ENCODE measurements at places on chromosomes 4 and X.
A peak's percentile ranks its signal among the peaks of the same experiment; 100 is the strongest.

- DNase-seq: no peak
These were observed 982 bp downstream of the PDLIM5 start for GRCh38 chr4:94452476-94453371.

GRCh38 chrX:101550362-101550750 lies at the start of gene ARMCX1:
Gene ARMCX1 (plus strand): TSS chrX:101550547. CDS start chrX:101552931, 2,384 bp downstream.
- peak; percentile 2 for DNase-seq

DNA sequence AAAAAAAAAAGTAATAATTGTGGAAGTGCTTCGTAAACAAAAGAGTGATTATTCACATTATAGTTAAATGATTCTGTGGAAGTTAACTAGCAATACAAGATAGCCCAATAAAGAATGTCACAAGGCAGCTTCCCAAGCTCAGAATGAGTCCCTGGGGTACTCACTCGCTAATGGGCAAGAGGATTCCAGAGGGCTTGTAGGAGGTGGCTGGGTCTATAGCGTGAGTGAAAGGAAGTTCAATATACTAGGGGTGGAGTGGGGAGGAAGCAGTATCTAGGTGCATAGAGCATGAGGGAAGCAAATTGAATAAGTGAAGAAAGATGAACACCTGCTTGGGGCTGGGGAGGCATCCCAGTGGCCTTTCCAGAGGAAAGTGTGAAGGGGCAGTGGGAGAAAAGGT lies 42.5 kb downstream of the RTL5 start:
- DNase-seq: no peak

GRCh38 chrX:153701706-153702105 lies 14.0 kb downstream of the SLC6A8 start:
- DNase-seq: no peak

GRCh38 chrX:12985331-12985730 lies 10.4 kb downstream of the TMSB4X start:
- DNase-seq: no peak

- DNase-seq: no peak
These were observed 55.2 kb downstream of the RTL3 start for GRCh38 chrX:78603908-78604307.

DNA sequence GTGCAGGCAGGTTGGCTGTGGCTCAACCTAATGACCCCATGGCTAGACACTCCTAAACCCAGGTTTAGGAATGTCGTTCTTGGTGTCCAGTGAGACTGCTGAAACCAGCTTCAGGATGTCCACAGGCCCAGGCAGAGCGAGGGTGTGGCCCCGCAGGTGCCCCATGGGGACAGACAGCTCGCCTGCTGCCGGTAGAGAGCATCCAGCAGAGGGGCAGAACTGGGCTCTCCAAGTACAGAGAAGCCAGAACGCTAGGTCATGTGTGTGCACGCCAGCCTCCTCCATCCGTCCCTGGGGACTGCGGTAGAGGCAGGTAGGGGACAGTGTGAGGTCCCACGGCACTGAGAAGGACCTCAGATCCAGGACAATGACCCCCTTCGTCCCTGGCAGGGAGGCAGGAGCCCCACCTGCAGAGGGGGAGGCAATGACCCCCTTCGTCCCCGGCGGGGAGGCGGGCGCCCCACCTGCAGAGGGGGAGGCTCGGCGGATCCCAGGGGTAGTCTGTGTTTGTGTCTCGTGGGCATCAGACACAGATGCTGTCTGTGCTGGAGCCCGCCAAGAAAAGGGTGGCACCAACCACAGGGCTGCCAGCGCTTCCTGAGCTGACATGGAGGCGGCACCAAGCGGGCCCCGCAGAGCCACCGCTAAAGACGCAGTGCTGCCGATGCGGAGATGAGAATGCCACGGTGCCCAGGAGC lies 118.4 kb downstream of the FAM53A start:
- DNase-seq: no peak

- no peak for DNase-seq
These were observed 122.9 kb downstream of the UBE2NL start for GRCh38 chrX:144006811-144007210.

DNA sequence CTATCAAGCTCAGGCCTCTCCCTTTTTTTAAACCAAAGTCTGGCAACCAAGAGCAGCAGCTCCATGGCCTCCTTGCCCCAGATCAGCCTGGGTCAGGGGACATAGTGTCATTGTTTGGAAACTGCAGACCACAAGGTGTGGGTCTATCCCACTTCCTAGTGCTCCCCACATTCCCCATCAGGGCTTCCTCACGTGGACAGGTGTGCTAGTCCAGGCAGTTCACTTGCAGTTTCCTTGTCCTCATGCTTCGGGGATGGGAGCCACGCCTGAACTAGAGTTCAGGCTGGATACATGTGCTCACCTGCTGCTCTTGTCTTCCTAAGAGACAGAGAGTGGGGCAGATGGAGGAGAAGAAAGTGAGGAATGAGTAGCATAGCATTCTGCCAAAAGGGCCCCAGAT lies 21.5 kb downstream of the SLC34A2 start:
- DNase-seq: no peak

DNA sequence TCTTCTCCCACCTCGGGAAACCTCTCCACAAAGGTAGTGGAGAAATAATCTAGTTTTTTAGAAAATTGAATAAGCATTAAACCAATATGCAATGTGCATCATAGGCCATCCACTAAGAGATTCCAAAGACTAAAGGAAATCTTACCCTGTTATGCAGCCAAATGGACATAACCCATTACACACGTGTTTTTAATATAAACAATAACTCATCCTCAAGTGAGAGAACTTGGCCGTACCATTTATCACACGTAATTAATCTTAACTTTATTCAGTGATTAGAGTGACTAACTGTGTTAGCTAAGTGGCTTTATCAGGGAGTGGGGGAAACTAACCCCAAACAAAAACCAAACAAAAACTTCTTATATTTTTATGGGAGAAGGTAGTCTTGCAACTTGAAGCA lies 57.8 kb downstream of the AFM start:
- DNase-seq: no peak

- DNase-seq: no peak
These were observed 10.3 kb downstream of the AFAP1 start for GRCh38 chr4:7929118-7929951.

DNA sequence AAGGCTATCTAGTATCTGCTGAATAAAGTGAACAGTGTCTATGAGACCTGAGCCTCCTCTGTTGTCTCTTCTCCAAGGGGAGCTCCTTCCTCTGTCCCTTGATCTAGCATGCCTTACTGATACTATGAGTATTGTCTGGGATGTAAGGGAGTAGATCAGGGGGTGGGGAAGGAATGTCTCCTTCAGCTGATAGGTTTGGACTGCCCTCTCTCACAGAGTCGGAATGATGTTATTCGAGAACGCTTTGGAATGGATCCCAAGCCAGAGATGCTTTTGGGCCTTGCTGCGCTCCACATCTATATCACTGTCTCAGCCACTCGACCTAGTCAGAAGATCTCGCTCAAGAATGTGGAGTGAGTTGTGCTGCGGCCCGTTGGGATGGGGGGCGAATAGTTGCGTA lies 68.3 kb upstream of the PRPS1 start:
- DNase-seq: no peak

GRCh38 chr4:1043651-1044468 lies 32.4 kb downstream of the FGFRL1 start:
- peak; percentile 29 for DNase-seq

- DNase-seq: no peak
These were observed 203.3 kb downstream of the ANTXR2 start for GRCh38 chr4:79869597-79870237.

DNA sequence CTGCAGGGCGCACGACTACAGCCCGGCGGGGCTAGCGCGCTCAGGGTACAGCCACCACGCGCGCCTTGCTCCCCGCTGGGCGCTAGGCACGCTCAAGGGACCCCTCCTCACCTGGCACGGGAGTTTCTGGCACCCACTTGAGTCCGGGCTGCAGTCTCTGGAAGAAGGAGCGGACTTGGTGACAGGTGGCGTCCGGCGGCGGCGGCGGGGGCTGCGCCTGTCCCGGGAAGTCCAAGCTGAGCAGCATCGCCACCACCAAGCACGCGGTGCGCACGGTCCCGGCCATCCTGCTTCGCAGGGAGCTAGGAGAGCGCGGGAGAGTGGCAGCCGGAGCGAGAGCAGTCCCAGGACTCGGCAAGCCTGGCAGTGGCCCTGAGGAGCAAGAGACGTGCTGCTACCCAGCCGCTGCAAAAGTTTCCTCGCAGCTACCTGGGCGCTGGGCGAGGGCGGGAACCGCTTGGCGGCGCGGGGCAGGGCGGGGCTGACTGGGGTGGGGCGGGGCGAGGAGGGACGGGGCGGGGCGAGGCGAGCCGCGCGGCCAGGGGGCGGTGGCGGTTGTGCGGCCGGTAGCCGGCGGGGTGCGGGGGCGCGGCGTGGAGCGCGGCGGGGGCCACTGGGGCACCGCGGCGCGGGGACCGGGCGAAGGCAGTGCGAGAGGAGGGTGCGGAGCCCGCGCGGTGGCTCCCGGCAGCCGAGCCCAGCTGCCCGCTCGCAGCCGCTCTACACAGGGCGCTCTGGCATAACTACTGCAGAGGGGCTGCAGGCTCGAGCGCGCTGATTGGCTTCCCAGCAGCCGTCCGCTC lies at the start of gene GPC3:
Gene GPC3 (minus strand): TSS at position 431 of the 803 bp plus-strand sequence.
- DNase-seq: peak; percentile 13

DNA sequence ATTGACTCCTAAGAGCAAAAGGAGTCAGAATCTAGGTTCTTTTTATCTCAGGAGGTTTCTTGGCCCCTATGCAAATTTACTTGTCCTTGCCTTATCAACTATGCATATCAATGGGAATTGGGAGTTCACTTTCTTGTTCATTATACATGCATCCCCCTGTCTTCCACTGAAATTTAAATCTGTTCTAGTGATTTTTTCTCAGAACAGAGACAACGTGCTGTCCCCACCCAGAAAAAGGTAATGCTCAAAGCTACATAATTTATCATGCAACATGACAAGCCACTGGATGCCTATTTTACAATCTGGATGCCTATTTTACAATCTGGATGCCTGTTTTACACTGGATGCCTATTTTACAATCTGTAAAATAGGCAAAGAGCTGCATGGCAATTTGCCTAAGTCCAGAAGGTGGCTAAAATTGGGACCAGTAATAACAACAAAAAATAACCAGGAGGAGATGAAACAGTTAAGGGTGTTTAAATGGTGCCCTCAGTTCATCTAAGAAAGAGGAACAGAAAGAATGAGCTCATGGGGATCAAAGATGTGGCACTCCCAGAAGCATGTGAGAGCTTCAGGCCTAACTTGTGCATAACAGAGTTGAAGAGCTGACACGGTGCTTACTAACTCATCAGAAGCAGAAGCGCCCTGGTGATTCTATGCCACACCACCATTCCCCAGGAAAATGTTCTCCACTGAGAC lies 537.8 kb upstream of the BOD1L1 start:
- DNase-seq: no peak

DNA sequence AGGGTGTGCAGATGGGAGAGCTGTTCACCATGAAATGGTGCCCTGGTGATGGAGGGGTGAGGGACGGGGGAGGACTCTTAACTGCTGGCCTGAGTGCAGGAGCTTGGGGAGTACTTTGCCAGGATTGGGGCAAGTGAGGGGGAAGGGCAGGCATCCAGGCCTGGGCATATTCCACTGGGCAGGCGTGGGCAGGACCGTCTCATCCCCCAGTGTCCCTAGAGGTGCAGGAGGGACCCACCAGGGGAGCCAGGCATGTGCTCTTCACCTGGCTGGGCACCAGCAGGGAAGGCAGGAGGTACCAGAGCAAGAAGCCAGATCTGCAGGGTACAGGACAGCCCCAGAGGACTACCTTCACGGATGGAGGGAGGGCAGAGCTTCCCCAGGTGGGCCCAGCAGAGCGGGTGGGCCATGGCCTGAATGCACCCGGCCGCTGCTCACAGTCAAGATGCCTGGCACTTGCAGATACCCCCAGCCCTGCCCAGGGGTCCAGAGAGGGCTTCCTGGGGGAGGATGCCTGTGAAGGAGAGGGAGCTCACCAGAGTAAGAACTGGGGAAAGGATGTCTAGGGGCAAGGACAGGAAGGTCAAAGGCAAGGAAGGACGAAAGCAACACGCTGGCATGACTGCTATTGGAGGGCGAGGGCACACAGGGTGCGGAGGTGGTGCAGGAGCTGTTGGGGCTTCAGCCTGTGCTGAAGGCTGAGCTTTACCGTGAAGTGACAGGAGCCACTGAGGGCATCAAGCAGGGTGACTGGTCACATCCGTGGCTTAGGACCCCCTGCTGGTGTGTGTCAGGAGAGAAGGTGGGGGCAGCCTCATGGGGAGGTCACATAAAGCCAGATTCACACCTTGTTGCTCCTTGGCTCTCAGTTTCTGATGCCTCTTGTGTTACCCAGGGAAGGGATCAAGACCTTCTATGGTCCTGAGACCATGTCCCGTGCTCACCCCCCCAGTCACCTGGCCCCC lies 68.2 kb upstream of the NKX1-1 start:
- DNase-seq: no peak

- DNase-seq: no peak
These were observed 33.7 kb upstream of the MSL3 start for GRCh38 chrX:11724122-11725017.
